ENCODE measurements at places on chromosomes 16 and 17.

- DNase-seq = no peak
Observed at GRCh38 chr16:68313116-68313515, 2.3 kb downstream of the PRMT7 start.

DNA sequence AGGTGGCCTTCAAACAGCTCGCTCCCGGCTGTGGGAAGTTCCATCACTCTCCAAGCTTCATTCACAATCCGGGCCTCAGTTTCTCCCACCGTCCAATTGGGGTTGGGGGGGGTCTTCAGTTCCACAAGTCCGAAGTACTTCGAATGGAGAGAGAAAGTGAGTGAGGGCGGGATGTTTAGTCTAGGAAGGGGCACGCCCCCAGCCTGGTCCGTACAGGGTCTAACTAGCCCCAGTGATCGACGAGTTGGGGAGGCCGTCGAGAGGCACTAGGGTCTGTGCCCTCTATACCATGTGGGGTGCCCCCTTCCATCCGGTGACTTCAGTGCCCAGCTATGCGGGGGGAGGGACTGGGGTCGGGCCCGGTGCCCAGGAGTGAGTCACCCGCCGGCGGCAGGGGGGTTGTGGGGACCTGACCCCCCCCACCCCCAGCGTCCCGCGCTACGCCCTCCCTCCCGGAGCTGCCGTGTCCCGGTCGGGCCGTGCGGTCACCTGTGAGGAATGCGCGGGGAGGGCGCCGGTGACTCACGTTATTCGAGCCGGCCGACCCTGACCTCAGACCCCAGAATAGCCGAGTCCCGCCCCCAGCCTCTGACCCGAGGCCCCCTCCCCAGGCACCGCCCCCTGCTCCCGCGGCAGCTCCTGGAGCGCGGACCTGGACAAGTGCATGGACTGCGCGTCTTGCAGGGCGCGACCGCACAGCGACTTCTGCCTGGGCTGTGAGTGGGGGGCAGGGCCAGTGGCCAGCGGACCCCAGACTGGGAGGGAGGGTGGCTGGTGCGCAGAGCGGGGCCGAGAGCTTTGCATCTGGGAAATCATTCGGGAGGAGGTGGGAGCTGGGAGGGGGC lies 658 bp downstream of the TNFRSF12A start:
- no peak for DNase-seq

DNA sequence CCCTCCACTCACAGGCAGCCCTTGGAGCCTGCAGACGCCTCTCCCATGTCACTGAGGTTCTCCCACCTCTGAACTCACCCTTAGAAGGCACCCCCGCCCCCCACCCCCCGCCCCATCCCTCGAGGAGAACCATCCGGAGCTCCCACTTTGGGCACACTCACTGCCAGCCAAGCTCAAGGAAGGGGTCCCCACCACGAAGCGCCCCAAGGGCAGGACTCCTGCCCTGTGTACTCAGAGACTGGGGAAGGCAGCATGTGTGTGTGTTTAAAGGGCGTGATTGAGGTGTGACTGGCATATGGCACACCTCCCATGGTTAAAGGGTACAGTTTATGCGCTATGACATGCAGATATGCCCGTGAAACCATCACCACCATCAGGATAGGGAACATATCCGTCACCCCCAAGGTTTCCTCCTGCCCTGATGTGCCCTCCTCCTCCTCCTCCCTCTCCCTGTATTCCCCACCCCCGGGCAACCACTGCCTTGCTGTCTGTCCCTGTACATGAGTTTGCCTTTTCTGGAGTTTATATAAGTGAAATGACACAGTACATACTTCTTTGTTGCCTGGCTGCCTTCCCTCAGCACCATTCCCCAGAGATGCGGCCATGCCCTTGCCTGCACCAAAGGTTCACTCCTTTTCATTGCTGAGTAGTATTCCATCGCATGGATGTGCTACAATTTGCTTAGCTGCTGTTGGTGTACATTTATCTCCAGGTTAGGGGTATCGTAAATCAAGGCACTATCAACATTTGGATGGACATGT lies 14.0 kb upstream of the RBFOX3 start:
- DNase-seq = no peak

DNA sequence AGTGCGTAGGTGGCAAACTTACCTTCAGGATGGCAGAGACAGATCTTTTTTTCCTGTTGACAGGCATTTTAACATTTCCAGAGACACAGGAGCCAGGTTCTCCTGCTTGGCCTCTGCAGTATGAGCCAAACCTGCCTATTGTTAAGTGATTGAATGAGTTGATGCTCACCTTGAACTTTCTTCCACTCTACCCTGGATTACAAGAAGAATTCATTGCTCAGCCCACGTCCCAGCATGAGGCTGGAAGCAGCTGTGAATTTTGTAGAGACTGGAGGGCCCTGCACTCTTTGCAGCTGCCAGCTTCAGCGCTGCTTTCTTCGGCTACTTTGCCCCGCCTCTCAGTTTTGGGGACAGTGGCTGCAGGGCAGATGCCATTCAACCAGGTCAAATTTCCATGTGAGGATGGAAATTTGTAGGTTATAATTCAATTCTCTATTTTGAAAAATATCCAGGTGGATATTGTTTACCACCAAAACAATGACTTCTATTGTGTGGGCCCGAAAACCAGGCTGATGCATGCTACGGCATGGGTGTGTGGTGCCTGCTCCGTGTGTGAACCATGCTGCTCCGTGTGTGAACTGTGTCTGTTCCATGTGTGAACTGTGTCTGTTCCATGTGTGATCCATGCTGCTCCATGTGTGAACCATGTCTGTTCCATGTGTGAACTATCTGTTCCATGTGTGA lies 75.2 kb upstream of the METTL9 start:
- no peak for DNase-seq

GRCh38 chr17:77130525-77130924 lies 10.2 kb upstream of the SEC14L1 start:
- DNase-seq = no peak

DNA sequence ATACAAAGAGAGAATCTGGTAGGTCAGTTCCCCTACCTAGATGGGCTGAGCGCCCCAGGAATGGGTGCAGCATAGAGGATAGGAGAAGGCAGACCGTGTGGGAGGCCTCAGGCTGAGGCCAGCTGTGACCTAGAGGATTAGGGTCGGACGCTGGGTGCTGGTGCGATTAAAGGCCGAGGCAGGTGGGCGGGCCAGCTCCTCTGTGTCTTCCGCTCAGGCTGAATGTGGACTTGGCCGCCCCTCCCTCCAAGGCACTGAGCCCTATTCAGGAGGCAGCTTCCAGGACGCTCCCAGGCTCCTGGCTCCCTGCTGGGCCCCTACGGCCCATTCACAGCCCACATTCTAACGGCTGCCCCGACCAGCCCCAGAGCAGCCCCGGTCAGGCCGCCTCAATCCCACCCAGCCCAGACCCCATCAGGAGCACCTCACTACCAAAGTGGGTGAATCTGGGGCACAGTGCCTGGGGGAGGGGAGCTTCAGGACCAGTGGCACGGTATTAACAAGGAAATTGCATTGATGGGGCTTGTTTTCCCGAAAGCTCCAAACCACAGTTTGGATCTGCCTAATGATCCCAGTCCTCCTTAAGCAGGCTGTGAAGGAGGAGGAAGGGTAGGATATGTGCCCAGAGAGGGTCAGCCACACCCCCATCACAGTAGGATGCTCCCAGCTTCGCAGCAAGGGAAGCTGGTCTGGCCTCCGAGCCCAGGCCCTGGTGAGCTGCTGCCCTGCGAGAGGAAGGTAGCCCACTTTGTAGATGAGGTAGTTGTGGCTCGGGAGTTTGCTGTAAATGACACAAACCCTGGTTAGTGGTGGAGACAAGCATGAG lies 14.5 kb downstream of the RHBDL3 start:
- DNase-seq = no peak

- DNase-seq = no peak
Observed at GRCh38 chr16:22318690-22319358, 21.6 kb downstream of the POLR3E start.

DNA sequence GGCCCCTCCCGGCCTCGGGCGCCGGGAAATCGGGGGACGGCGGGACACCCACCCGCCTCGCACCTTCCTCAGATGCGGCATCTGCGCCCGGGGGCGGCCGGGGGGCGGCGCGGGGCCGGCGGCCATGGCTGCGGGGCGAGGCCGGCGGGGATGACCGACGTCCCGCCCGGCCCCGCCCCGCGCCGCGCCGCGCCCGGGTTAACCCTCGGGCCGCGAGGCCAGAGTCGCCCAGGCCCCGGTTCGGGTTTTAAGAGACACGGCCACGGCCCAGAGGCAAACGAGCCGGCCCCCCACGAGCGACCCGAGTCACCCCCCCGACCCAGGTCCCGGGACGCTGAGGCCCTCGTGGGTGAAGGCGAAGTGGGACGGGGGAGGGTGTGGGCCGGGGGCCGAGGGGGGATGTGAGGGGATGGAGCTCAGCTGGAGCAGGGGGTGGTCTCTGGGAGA lies at the start of gene RGS11:
Gene RGS11, minus strand, starts transcription at position 159 of the 447 bp plus-strand sequence. Its CDS starts 33 bp downstream, at position 126.
- no peak for DNase-seq

GRCh38 chr17:44074911-44075285 lies 4.4 kb downstream of the G6PC3 start:
- no peak for DNase-seq

GRCh38 chr17:37847811-37848331 lies 76.3 kb upstream of the TBC1D3K start:
- no peak for DNase-seq

DNA sequence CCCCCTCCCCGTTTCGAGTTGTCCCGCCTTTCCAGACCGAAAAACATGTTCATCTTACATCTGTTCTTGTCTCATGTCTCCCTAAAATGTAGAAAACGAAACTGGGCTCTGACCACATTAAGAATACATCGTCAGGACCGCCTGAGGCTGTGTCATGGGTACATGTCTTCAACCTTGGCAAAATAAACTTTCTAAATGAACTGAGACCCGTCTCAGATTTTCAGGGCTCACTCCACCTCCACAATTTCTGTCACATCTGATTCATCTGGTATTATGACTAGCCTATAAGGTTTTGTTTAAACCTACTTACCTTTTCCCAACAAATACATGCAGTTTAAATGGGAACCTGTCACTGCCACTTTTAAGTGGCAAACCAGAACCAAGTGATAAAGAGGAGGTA lies 621 bp downstream of the SDR42E1 start:
- DNase-seq = no peak

GRCh38 chr17:72886622-72887021 lies 205.9 kb downstream of the SLC39A11 start:
- DNase-seq = no peak

DNA sequence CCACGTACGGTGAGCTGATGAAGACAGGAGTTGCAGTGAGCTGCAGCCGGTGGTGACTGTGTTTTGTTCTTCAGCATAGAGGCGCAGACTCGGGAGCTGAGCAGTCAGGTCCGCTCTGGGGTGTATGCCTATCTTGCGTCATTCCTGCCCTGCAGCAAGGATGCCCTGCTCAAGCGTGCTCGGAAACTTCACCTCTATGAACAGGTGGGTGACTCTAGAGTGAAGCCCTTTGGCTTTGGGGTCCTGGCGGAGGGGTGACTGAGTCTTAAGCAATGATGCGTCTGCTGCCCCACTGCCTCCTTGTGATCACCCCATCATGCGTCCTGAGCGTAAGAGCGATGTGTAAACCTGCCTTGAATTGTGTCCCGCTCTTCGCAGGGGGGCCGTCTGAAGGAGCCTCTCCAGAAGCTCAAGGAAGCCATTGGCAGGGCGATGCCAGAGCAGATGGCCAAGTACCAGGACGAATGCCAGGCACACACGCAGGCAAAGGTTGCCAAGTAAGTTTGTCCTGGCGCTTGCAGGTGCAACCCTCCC lies 22.9 kb downstream of the UBN1 start:
- no peak for DNase-seq

- no peak for DNase-seq
Observed at GRCh38 chr17:50149091-50149416, 1.4 kb downstream of the PPP1R9B start.

GRCh38 chr17:37067555-37068111 lies 118.9 kb downstream of the AATF start:
- DNase-seq = peak; percentile 44

DNA sequence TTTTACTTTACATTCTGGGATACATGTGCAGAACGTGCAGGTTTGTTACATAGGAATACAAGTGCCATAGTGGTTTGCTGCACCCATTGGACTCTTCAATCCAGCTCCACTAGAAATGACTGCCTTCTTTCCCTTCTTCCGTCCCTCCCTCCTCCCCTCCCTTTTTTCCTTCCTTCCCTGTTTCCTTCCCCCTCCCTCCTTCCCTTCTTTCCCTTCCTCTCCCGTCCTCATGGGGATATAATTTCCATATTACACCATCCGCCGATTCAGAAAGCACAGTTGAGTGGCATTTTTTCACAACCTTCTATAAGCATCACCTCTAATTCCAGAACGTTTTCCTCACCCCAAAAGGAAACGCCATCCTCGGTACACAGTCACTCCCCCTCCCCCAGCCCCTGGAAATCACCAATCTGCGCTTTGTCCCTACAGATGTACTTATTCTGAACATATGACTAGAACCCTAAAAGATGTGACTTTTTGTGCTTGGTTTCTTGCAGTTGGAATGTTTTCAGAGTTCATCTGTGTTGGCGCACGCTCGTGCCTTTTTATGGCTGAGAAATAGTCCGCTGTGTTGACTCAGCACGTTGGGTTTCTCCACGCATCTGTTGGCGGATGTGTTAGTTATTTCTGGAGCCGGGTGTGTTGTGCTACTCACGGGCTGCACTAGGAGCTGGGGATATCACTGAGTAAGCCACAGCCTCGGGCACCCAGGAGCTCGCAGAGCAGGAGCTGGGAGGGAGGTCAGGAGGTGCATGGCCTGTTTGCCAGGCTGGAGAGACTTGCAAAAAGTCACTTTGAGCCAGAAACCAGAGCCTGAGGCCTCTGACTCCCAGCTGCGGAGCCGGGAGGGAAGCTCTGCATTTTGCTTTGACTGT lies 336.4 kb downstream of the SEC14L1 start:
- no peak for DNase-seq

DNA sequence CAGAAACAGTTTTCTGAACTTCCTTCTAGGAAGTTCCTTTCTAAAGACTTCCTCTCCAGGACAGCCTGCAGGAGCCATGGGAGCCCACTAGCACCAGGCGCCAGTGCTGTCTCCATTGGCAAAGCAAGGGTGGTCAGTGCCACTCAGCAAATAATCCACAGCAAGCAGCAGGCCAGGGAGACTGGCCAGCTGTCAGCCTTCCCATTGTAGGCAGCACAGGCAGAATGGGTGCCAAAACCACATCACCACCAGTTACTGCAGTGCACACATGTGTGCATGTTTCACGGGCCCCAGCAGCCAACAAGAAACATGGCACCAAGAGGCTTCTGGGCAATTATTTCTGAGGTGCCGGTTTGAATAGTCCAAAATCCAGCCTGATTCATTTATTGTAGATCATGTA lies 26.7 kb downstream of the DNASE1 start:
- DNase-seq = no peak

GRCh38 chr17:20926532-20926931 lies 116.3 kb downstream of the USP22 start:
- no peak for DNase-seq

Measured in NCI-H774 (cell line).